ENCODE measurements at places on chromosomes 1 and 21. TPM values are rescaled to one million over a fixed set of nuclear protein-coding genes. Genes with fewer than 3 reads are reported as not detected.

The MAEL gene
- not detected for total RNA-seq

The OVAAL gene
- not detected for total RNA-seq

The EPHA2 gene
- 21.6 TPM for total RNA-seq

The PRKACB gene
- total RNA-seq = 11.5 TPM

The SPATA17 gene
- total RNA-seq = 5.0 TPM

The TCP10L gene
- total RNA-seq = 0.35 TPM

The MNDA gene
- not detected for total RNA-seq

The DNAJC6 gene
- 0.26 TPM for total RNA-seq

The SNX7 gene
- 25.9 TPM for total RNA-seq

The ATP6V1G3 gene
- 0.23 TPM for total RNA-seq

The BRINP3 gene
- not detected for total RNA-seq

The ARHGAP30 gene
- not detected for total RNA-seq

The CD48 gene
- not detected for total RNA-seq

The TNFRSF4 gene
- total RNA-seq = not detected

The DLGAP3 gene
- total RNA-seq = 0.12 TPM

The C1orf116 gene
- not detected for total RNA-seq

The B3GALT5 gene
- not detected for total RNA-seq

The IRF6 gene
- 0.09 TPM for total RNA-seq

The TNFRSF25 gene
- total RNA-seq = 4.6 TPM

The SUMO3 gene
- total RNA-seq = 66.2 TPM

The ITGB2 gene
- total RNA-seq = 0.12 TPM

The HSPA6 gene
- total RNA-seq = 0.35 TPM

The MAP3K21 gene
- total RNA-seq = 0.58 TPM

The HAO2 gene
- total RNA-seq = not detected

The LHX8 gene
- total RNA-seq = not detected

The PSRC1 gene
- 5.3 TPM for total RNA-seq

The BTBD8 gene
- 4.2 TPM for total RNA-seq

The CENPL gene
- 2.3 TPM for total RNA-seq

The POFUT2 gene
- total RNA-seq = 30.8 TPM

The CTSK gene
- total RNA-seq = 94.4 TPM

The ZSCAN20 gene
- 6.0 TPM for total RNA-seq

The GPR25 gene
- total RNA-seq = not detected

The OLIG2 gene
- not detected for total RNA-seq

The SLC35D1 gene
- total RNA-seq = 9.3 TPM

The SLC25A34 gene
- total RNA-seq = 3.9 TPM

The CYP4B1 gene
- not detected for total RNA-seq

The SH2D2A gene
- not detected for total RNA-seq

The NAXE gene
- total RNA-seq = 67.2 TPM

The GPR37L1 gene
- not detected for total RNA-seq

The TINAGL1 gene
- 9.1 TPM for total RNA-seq

The TLCD4 gene
- total RNA-seq = 0.09 TPM

The LAD1 gene
- 8.6 TPM for total RNA-seq

The OR2T11 gene
- total RNA-seq = not detected

The CLIC6 gene
- not detected for total RNA-seq

The MR1 gene
- total RNA-seq = 15.1 TPM

The BRDT gene
- total RNA-seq = not detected

The SARS1 gene
- total RNA-seq = 297 TPM

The SH2D1B gene
- total RNA-seq = not detected

The RIPK4 gene
- under 0.01 TPM for total RNA-seq

The LCE1D gene
- total RNA-seq = not detected

The MTF2 gene
- 5.2 TPM for total RNA-seq

The AK2 gene
- 88.4 TPM for total RNA-seq

The TMCO1 gene
- 53.2 TPM for total RNA-seq

The G0S2 gene
- total RNA-seq = 105 TPM

The OR2AK2 gene
- total RNA-seq = not detected

The C1orf94 gene
- total RNA-seq = not detected

Data from pericardium fibroblast (primary cell).